SJCRH30 (cell line): ENCODE measurements at places on chromosomes 6 and 20.

DNA sequence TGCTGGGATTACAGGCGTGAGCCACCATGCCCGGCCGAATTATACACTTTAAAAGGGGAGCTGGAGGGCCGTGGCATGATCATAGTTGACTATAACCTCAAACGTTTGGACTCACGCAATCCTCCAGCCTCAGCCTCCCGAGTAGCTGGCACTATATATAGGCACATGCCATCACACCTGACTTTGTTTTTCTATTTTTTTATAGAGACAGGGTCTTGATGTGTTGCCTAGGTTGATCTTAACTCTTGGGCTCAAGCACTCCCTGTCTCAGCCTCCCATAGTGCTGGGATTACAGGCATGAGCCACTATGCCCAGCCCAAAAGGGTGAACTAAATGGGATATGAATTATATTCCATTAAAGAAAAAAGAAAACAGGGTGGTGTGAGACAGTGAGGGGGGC lies 7.8 kb downstream of the PTGIS start:
- no peak for DNase-seq

GRCh38 chr6:34249469-34250261 lies 859 bp upstream of the SMIM29 start:
- no peak for DNase-seq

- DNase-seq = peak; percentile 48
Observed at GRCh38 chr6:16511040-16511660, 250.1 kb downstream of the ATXN1 start.

DNA sequence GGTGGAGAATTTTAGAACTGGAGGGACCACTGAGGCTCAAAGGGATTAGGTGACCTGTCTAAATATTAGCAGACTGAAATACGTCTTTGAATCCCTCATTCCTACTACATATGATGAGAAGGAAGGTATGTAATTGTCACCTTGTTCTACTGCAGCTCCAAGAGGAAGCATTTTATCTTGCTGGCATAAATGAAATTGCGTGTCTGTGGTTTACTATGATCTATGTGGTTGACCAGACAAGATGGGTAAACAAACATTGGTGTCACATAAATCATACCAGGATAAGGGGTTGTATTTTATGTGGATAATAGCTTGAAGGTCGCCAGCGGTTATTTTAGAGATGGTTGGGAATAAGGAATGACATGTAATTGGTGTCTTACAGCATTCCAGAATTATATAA lies 78.2 kb downstream of the LAMA4 start:
- DNase-seq = no peak

DNA sequence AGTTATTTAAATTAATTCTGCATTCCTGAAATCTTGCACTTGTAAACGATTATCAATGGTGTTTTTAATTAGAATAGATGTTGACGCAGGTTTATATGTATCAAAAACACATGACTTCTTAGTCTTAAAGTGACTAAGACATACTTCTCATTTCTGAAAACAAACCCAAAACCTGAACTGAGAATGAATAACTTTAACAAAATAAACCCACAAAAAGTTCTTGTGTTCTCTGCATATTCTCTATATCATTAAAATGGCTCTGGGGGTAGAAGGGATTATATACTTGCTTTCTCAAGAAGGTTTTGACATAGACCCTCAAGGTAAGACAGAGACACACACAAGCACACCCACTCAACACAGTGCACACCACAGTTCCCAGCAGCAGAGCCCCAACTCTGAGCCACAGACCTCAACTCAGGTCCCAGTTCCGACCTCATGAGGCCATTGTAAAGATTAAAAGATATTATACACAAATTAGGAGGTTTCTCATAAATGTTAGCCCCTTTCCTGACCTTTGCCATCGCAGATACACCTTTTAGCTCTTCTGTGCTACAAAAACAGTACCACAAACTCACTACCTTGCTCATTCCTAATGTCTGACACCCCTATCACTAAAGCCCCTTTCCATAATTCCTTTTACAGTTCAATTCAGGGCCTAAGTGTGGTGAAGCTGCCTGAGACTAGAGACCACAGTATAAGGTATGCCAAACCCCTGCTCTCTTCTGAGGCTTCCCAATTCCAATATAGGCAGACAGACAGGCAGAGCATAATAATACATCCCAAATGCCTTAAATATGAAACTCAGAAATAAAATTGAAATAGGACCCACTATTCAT lies 267.8 kb downstream of the PTPRK start:
- DNase-seq = no peak

- no peak for DNase-seq
Observed at GRCh38 chr6:1869308-1869707, 259.6 kb downstream of the FOXC1 start.

GRCh38 chr6:1599469-1599868 lies 10.2 kb upstream of the FOXC1 start:
- DNase-seq = no peak

- no peak for DNase-seq
Observed at GRCh38 chr6:109034526-109034925, 60.1 kb downstream of the SESN1 start.

DNA sequence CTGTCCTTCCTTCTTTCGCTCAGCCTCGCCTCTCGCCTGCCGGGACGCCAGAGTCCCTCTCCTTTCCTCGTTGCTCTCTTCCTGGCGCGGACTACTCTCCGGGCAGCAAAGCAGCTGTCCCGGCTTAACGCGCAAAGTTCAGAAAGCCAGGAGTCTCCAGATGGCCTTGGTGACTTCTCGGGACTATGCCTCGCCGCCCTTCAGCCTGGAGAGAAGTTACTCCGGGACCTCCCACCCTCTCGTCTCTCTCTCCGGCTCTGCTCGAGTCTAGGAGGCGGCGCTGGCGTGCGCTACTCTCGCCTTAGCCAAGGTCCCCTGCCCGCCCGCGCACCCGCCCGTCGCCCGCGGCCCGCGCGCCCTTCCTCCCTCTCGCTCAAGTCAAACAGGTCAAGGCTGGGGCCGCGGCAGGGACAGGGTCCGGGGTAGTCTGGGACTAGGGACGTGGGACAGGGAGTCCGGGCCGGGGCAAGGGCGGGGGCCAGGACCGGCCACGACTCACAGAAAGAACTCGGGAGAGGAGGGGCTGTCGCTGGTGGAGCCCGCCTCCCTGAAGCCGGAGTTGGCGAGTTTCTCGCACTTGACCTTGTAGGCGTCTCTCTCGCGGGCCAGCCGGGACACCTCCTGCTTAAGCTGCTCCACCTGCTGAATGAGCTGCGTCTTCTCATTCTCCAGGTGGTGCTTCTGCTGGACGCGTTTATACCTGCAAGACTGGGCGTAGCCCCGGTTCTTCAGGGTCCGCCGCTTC lies 1.5 kb downstream of the MAFB start:
- no peak for DNase-seq

DNA sequence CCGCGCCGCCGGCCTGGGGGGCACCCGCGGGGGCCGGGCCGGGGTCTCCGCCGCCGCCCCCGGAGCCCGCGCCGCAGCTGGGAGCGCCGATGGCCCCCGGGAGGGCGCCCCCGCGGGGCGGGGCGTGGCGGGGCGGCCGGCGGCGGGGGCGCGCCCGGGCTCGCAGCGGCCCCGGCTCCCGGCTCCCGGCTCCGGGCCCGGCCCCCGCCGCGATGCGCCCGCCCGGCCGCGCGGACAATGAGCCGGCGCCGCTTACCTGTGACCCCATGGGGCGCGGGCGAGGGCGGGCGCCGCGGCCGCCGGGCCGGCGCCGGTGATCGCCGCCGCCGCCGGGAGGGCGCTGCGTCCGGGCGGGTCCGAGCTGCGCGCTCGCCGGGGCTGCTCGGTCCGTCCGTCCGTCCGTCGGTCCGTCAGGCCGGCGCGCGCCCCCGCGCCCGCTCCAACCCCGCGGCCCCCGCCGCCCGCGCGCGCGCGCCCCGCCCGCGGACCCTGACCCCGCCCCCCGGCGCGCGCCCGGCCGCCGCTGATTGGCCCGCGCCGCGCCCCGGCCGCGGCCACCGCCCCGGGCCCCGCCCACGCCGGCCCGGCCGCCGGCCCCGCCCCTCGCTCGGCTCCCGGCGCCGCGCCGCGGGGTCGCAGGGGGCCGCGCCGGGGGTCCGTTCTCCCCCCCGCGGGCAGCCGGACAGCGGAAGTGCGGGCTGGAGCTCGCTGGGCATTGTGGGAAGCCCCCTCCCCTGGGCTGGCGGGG lies at the start of gene ZBTB46:
Gene ZBTB46, minus strand, starts transcription at position 424 of the 748 bp plus-strand sequence. CDS start 40,507 bp downstream, outside the sequence.
- peak; percentile 75 for DNase-seq
